NCI-H1105 treated with DMSO at 0.1 percent for 48 hours (cell line): ENCODE measurements at places on chromosomes 1 and 21.

GRCh38 chr1:5998906-5999301 is 6.7 kb upstream of the NPHP4 start:
- no peak for DNase-seq

DNA sequence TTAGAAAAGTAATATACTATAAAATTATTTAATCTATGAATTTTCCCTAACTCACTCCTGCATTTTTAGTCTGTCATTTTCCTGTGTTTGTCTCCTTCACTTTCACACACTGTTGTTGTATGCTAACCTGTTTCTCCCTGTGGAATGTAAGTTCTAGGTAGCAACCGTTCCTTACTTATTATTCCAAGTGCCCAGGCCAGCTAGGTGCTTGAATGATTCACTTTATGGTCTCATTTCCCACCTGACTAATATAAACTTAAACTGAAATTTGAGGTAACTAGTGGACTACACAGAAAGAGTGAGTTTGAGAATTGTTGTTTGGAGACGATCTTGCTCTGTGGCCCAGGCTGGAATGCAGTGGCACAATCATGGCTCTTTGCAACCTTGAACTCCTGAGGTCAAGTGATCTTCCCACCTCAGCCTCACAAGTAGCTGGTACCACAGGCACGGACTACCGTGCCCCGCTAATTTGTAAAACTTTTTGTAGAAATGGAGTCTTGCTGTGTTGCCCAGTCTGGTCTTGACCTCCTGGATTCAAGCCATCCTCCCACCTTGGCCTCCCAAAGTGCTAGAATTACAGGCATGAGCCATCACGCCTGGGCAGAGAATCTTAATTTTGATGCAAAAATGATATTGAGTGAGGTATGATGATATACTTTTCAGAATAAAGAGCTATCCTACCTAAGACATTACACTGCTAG is 1.9 kb downstream of the ZYG11B start:
- no peak for DNase-seq

DNA sequence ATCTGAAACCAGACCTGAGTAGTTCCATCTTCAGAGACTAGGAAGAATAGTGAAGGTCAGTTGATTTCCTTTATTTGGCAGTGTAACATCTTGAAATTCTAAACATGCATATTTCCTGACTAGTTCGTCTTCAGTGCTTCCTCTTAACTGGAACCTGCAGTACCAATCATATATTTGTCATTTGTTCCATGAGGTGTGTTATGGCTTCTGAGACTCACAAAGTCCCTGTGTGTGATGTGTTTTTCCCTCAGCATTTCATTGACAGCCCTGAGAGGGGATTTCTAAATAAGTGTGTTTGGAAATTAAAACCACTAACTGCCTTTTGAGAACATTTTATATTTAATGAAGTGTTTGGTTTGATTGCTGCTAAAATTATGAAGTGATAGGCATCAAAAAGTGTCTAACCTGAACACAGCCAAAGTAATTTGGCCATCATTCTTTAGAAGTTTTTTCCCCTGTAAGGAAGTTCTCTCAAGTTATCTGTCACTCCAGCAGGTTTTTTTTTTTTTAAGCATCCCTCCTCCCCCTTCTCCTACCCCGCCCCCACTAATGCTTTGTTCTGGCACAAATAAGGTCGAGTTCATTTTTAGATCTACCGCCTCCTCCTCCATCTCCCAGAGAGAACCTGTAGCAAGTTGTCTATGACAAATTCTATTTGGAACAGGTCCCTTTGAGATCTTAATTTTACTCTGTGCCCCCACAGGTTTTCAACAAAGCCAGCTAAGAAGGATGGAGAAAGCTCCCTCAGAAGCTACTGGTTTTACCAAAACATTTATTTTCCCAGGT is 61.4 kb downstream of the TMEM200B start:
- DNase-seq: no peak

- DNase-seq: no peak
Measured at GRCh38 chr1:175750366-175751071, 7.1 kb upstream of the TNR start.

GRCh38 chr1:86089765-86090164 is 66.8 kb downstream of the COL24A1 start:
- DNase-seq: no peak

DNA sequence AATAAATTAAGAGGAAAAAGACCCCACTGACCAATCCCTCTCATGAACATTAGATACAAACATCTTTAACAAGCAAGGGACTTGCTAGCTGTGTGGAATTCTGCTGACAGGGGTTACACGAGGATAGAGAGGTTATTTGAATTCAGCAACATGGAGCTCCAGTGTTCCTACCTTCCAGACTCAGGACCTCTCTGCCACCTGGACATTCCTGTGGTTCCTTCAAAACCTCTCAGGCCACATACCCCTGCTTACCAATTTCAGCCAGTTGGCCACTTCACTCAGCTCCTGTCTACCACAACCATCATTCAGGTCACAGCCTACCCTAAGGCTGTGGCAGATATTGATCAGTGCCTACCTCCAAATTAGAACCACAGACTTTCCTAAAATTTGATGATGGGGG is 147.5 kb downstream of the RRAGC start:
- DNase-seq: no peak

DNA sequence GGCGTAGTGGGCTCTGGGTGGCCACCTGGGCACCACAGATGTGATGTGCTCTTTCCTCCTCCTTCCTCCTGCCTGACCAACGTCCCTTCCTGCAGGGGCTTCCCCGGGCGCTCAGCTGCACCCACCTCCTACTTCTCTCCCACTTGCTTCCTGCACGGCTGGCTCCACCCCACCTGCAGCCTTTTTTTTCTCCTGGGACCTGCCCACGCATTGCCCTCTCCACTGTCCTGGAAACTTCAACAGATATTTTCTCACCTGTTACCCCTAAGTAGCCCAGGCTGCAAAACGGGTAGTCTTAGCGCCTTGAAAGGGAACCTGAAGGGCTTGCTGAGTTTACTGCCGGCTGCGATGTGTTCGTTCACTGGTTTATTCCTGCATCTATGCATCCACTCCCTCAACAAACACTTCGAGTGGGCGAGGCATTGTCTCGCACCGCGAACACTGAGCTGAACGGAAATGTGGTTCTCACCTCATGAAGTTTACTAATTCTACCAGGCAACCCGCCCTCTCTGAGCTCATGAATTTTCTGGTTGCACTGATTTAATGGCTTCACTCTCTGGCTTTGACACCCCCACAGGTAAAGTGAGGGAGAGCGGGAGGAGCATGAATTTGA is 23.6 kb downstream of the ZBTB18 start:
- no peak for DNase-seq

GRCh38 chr1:91507328-91507727 is 6.7 kb downstream of the CDC7 start:
- no peak for DNase-seq

GRCh38 chr1:33007190-33008050 is 29.3 kb downstream of the AK2 start:
- DNase-seq: peak; percentile 43

GRCh38 chr1:238624776-238625175 is 734.1 kb upstream of the ZP4 start:
- DNase-seq: no peak

DNA sequence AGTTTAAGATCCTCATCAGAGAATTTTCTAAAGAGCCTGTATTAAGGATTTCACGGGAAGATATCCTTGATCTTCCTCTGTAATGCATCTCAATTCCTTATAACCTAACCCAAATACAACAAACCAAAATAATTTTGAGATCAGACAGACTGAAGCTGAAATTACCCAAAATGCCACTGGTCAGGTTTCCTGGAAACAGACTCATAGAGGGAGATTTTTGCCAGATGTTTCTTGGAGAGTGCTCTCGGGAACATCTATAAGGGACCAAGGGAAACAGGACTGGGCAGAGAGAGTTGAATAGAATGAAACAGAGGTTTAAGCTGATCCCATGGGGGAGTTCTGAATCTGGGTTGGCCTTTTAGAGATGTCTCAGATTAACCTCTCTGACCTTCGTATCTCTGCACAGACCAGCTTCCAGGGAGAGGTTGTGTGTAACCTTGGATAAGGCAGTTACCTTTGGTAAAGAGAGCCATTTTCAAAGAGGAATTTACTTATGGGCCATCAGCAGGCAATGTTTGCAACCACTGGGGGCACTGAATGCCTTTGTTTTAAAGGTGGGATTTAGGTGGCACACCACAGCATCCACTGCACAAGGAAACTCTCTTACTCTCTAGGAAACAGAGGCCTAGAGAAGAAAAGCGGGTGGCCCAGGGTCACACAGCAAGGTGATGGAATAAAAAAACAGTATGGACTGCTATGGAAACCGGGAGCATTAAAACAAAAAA is 130.8 kb upstream of the SGIP1 start:
- DNase-seq: no peak

DNA sequence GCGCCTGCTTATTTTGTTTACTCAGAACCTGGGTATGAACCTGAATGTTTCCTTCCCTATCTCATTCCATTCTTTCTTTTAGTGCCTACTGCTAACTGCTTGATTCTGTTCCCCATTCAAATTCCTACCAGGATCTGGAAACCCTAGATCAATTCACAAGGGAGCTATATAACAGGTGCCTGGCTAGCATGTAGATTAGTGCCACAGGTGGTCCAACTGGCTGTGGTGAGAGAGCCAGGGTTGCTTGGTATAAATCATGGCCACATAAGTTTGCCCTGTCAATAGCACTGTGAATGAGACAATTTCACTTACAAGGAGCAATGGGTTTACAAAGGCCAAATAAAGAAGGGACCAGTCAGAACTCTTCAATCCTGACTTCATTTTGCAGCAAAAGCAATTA is 6.6 kb upstream of the PRPF38B start:
- DNase-seq: no peak

DNA sequence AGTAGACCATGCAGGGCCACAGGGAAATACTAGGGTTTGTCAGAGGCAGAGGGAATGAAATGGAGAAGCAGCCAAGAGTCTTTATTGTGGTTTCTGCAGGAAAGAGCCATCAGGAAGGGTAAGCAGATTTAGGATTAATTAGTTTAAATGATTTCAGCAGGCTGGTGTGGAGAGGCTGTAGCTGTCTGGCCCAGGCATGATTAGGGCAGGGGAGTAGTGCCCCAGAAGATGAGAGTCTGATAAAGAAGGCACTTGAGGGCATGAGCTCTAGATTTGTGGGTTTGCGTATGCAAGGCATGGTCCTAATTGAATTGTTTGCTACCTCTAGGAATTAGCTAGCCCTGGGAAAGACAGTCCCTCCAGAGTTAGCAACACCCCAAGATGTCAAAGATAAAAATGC is 484.6 kb upstream of the PLXNA2 start:
- DNase-seq: no peak

DNA sequence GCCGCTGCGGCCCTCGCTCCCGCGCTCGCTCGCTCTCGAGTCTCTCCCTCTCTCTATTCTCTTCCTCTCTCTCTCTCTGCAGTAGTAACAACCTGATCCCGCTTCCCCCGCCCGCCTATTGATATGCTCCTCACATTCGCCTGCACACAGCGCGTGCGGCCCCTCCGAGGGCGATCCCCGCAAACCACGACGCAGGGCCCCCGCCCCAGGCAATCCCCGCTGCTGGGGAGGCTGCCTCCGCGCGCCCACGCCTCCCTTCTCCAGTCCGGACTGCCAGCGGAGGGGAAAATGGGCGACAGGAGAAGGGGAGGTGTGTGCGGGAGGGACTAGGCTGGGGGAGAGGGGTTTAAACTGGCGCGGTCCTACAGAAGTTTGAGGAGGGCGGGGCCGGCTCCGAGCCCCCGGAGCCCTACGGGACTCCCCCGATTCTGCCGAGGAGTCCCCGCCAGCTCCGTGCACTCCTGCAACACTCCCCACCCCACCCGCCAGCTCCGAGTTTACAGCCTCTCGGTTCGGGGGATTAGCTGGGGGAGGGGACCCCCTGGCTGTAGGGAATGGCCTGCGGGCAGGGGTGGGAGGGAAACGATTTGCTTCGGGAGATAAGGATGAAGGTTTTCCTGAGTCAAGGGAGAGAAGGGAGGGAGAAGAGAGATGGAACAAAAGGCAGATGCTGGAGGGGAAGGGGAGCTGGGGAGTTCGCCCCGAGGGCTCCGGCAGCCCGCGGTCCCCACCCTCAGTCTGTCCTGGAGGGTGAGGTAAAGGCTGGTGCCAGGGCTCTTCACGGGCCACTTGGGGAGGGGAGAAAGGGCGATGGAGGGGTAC is 66.6 kb downstream of the SYT2 start:
- peak; percentile 9 for DNase-seq

GRCh38 chr21:18163956-18164355 is 80.7 kb upstream of the CHODL start:
- DNase-seq: no peak

DNA sequence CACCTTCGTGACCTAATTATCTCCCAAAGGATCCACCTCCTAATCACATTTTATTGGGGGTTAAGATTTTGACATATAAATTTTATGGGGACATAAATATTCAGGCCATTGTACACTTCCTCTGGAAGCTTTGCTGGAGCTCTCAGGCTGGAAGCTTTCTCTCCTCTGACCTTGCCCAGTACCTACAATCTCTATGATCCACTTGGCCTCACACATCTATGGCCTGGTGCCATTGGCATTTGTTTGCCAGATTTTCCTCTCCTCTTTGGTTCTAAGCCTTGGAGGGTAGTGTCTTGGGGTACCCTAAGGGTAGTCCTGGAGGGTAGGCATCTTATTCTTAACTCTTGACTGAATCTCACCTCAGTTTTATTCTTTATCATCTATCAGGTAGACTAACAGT is 79.0 kb downstream of the HLX start:
- DNase-seq: no peak

- DNase-seq: no peak
Measured at GRCh38 chr1:61269602-61270001, 187.2 kb downstream of the NFIA start.

DNA sequence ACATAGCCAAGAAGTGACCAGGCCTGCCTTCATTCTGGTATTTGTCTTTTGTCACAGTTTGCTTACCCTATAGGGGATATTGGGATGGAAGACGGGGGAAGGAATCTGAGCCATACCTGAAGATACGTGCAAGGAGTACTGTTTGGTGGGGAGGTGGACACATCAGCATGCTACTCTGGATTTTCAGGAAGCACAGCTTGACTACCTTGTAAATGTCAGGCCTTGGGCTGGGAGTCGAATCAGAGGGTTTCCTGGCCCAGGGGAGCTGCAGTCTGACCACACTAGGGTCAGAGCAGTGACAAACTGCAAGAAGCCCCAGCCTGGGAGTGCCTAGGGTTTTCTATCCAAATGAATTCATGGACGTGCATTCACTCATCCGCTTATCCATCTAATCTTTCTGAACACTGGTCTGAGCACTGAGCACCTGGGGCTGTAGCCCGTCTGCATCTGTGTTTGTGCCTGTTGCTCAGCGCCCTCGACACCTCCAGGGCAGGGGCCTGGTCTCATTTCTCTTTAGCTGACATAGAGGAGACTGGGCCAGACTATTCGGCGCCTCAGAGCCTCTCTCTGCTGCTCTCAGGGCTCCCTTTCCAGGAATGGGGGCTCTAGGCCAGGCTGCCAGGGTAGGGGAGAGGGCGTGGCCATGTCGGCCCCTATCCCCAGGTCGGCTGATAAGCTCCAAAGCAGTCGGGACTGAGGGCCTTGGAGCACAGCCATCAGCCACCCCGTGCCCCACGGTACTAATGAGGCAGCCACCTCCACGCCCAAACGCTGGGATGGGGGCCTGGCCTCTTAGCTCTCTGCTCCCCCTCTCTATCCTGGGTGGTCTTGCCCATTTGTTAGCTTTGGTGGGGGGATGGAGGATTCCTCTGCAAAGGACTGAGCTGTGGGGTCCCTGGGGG is 47.0 kb upstream of the SLC2A1 start:
- DNase-seq: no peak

GRCh38 chr1:190436615-190437014 is 41.0 kb downstream of the BRINP3 start:
- DNase-seq: peak; percentile 13
